ENCODE measurements at places on chromosomes 2 and 18.

DNA sequence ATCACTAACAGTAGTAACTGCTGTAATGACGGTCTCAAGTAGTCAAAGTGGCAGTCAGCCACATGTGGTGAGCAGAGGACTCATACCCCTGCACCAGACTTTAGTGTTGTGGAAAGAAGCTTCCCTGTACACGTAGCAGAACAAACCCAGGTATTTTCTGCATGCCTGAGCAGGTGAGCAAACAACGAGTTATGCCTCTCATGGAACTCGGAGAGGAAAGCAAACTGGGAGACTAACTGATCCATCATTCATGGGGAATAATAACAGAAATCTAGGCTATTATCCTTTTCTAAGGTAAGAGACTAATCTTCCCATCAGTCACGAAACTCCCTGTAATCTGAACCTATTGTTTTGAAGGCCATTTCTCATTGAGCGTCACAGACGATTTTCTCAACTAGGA, 1495.2 kb upstream of the NXPH2 start:
- DNase-seq = no peak

- no peak for DNase-seq
Measured at GRCh38 chr18:65817178-65817577, 66.4 kb downstream of the CDH7 start.

DNA sequence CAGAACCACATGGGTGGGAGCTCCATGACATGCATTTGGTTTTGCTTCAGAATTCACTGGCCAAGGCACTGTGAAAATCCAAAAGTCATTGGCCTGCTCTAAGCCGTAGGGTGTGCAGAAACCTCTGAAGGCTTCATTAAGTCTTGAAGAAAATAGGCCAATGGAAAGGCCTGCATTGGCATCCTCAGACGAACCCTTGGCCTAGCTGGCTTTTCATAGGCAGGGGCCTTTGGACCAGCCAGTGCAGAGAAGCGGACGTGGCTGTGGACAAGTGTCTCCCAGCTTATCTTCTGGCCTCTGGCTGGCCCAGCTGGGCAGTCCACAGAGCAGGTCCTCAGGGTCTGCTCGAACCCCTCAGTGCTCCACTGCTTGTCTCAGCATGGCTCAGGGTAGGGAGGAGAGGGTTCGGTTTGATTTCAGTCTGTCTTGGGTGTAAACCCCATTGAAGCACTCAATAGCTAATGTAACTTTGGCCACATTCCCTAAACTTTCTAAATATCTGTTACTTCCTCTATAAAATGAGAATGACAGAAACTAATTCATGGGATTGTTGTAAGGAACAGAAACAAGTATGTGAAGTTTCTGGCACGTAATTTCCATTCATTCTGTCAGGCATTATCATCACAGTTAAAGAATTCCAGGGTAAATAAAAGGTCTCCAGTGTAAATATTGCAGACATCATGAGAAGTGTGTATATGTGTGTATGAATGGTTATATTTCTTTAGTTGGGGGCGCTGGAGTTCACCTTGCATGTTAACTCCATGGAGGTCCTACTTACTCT, 125.5 kb downstream of the TFCP2L1 start:
- DNase-seq = no peak

DNA sequence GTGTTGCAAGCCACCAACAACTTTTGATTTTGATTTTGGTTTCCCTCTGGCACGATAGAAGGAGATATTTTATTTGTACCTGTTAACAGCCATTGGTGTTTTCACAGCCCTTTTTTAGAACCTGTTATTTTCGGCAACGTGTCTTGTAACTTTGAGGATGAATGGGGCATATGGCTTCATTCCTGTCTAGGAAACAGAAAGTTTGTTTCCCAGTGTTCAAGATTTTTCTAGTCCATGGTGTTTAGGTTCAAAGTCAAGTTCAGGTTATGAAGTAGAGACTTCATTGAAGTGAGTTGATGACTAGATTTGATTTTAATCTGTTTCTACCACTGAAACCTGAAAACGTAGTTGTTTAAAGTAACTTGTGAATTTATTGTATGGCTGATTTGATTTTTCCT, 343 bp downstream of the RASGRP3 start:
- DNase-seq = no peak

- DNase-seq = no peak
Measured at GRCh38 chr2:186544255-186544675, 45.6 kb upstream of the ITGAV start.

DNA sequence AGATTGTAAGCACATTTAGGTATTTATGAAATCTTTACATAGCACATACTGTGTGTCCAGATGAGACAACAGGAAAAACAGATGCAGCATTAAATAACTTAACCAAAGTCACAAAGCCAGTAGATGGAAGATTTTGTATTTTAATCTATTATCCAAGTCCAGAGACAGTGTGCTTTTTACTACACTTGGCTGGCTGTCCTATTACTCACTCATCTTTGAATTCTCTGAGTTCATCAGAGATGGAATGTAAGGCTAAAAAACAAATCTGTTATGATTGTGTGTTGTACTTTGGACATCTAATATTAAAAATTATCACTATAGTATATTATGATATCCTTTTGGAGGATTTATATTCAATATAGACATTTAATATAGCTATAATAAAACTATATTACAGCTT, 1189.4 kb downstream of the DSC3 start:
- DNase-seq = no peak

DNA sequence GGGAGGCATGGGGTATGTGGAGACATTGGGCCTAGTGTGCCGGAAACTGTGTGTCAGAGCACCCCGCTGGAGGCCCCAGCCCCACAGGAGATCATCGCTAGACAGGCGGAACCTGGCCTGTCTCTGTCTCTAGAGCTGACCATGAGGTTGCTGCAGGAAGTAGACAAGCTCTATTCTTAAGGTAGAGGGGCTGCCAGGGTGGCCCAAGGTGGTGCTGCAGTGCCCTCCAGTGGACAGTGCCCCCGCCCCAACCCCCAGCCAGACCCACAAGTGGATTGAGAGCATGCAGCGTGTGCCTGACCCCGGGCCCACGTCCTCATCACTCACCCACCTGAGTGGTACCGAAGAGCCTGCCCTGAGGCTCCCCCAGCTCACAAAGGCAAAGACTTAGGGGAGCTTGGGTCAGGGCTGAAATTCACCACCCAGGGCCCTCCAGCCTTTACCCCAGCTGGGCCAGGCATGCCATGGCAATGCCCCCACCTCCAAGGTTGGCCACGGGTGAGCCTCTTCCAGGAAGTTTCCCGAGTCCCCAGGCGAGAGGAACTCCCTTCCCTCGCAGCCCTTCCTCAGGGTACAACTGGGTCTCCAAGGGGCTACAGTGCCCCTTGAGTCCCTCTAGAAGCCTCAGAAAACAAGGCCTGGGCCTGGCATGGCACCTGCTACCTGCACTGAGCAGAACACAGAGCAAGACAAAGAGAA, 155.0 kb downstream of the TTC32 start:
- no peak for DNase-seq

DNA sequence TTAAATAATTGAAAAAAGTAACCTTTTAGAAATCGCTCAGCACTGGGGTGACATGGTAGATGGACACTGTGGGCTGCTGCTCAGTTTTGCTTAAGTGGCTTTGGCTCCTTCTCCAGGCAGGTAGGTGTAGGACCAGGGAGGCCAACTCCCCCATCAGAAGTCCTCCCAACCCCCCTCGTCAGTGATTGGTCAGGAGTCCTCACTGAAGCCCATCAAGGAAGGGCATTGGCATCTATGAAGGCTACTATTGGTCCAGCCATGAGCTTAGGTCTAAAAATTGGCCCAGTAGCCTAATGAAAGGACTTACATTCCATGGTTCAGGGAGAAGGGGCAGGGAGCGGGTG, 34.7 kb downstream of the ST3GAL5 start:
- no peak for DNase-seq

DNA sequence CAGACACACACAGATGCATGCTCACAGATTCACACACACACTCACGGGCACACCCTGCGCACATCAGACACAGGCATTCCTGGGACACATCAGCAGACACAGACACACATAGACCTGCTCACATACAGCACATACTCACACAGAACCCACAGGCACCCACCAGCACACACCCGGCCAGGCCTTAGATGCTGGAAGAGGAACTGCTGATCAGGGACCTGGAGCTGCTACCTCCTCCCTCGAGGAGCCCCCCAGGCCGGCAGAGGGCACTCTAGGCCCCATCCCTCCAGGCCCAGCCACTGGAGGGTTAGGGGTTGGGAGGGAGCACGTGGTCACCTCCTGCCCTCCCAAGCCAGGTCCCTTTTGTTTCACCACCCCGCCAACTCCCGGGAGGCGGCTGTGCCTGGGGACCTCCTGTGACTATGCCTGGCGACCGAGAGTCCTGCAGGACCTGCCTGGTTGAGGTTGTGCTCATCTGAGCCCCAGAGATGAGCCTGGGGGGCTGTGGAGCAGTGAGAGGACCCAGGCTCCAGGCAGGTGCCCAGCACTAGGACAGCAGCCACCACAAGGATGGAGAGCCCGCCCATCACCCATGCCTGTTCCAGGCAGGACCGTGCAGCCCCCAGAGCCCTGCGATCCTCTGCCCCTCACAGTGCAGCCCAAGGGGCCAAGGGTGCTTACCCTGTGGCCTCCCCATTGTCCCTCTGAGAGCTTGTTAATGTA, 21.0 kb upstream of the PTMA start:
- no peak for DNase-seq

DNA sequence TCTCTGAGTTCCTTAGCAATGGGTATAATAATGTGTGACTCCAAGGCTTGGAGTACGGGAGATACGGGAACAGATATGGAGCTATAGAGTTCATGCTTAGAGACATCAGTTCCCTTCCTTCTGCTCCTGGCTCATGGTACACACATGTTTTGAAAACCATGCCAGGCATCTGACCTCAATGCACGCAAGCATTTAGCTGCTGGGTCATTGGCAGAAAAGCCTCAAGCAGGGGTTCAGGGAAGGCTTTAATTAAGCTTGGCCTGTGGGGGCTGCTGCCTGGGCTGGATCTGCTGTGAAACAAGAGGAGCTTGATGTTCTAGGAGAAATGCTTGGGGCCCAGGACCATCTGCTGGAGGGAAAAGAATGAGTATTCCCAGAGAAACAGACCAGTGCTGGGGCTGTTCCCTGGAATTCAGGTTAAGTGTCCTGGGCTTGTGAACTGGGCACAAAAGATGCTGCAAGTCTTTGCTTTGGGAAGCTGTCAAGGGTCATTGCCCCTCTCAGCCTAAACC, 3.2 kb downstream of the ALLC start:
- DNase-seq = no peak

- DNase-seq = no peak
Measured at GRCh38 chr18:11324956-11325882, 175.8 kb upstream of the PIEZO2 start.

GRCh38 chr2:28276076-28276618, 116.5 kb upstream of the FOSL2 start:
- DNase-seq = no peak

- no peak for DNase-seq
Measured at GRCh38 chr2:80560326-80560725, 255.8 kb upstream of the LRRTM1 start.

- DNase-seq = no peak
Measured at GRCh38 chr2:69122271-69122670, 109.3 kb downstream of the ANTXR1 start.

GRCh38 chr2:86510436-86510933, 52.8 kb downstream of the CHMP3 start:
- DNase-seq = no peak

DNA sequence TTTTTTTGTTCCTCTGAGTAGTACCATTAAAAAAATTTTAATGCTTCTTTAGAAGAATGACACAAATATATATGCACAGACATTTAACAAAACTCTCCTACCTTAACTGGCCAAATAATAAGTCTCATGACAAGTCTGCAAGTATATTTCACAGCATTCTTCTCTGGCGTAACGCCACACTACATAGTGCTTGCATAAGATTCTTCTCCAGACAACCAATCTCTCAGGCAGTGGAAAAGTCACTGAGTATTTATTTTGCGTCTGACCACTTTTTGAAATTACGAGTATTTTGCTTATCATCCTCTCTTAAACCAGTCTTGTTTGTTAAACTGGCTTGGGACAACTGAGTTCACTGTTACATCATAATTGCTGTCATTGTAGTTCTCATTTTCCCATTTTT, 749.2 kb downstream of the ADCYAP1 start:
- no peak for DNase-seq

DNA sequence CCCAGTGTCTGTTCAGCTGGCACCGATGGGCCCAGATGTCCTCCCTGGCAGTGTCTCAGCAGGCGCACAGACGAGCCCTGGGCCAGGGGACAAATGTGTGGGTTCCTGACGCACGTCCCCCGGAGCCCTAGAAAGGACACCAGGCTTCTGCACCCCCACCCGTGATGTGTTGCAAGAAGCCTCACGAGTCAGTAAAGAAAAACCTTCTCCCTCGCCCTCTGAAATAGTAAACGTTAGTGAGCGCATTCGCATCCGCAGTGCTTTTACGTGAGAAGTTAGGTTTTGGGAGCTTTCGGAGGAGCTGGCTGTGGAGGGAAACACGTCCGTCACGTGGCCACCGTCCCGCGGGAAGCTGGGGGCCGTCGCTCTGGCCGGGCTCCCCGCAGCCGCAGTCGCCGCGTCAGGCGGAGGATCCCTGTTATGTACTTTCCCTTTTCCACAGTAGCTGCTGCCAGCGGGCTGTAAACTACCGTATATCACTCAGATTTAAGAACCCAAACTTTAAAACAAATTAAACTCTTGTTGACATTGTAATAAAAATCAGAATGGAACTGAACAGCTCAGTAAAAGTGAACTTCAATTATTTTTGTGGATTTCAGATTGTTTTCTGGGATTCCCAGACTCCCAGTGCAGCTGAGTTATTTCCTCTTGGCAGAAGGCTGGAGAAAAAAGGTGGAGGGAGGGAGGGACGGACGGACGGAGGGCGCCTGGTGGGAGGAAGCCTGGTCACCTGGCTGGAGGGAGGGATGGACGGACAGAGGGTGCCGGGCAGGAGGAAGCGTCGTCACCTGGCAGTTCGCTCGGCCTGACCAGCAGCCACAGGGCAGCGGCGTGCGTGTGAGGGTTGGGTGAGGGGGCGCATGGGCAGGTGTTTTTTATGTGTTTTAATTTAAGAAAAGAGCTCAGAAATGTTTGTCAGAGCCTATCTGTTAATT, 112.1 kb downstream of the NFATC1 start:
- no peak for DNase-seq

DNA sequence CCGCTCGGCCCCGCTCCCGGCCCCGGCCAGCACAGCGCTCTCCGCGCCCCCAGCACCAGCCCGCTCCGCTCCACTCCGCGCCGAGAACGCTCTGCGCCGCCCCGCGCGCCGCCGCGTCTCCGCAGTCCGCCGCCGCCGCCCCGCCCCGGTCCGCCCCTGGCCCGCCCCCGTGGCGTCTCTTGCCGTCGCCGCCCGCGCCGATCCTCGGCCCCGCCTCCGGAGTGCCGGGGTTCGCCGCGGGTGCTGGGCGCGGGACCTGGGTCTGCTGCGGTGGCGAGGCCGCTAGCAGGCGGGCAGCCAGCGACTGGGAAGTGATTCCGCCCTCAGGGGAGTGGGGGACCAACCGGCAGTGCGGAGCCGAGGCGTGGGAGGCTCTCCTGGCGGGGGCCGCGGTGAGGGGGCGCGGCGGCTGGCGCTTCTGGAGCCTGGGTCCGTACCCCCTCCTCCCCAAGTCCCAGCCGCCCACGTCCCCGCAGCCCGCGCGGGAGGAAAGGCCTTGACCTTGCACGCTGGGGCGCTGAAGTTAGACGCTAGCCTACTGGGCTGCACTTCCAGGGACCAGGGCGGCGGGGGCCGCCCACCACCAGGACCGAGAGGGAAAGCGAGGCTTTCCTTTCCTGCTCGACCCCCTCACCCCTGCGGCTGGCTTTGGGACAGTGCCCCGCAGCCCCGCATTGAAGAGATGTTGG, at the start of gene HS6ST1:
Gene HS6ST1, minus strand, starts transcription at position 93 of the 689 bp plus-strand sequence. CDS start 305 bp downstream, outside the sequence.
- DNase-seq = peak; percentile 84

All from GM18507 (cell line).